ENCODE measurements at places on chromosomes 6 and 20.

DNA sequence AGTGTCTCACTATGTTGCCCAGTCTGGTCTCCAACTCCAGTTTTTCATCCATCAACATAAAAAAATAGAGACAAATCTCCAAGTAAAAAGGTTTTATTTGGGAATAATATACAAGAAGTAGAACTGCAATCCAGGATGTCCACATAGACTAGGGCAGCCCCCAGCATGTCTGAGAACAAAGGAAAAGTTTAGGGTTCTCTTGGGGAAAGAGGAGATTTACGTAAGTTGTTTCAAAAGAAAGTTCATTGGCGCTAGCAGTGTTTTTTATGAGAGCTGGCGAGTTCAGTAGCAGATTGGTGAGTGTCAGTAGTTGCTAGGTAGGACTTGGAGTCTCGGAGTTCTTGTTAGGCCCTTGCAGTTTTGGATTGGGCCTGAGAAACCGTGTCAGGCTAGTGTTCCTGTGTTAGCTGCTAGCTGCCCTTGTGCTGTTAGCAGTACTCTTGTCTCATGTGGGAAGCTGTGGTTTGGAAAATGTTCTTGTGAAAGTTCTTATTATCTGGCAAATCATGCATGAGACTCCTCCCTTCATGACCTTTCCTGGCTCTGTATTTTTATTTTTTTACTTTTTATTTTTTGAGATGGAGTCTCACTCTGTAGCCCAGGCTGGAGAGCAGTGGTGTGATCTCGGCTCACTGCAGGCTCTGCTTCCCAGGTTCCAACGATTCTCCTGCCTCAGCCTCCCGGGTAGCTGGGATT is 24.7 kb downstream of the TTLL9 start:
- no peak for DNase-seq

DNA sequence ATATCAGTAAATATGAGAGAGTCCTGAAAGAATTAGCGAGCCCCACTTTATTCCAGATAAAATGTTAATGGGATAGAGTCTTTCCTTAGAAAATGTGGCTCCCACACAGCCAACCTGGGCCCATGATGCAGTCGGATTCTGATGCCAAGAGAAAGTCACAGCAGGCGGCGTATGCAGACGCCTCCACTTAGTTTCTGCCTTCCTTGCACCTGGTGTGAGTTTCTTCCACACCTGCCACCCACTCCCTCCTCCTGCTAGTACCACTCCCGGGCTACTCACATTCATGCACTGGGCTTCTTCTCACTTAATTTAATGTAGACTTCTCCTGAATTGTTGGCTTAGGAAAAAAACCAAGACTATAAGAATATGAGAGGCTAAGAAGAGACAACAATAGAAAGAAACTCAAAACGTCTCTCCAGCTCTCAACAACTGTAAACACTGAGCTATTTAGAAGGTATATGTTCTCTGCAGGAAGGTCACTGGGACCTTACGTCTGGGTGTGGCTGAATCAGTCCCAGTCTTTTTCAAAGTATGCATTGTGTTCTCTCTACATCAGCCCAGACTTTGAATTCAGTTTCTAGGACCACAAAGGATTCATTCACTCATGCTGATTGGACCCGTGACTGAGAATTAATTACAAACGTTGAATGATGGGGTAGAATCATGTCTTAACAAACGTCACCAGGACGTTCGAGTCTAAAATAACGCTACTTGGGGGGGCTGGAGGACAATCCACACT is 70.4 kb downstream of the GCNT2 start:
- no peak for DNase-seq

GRCh38 chr6:48714250-48714649 is 603.3 kb upstream of the PTCHD4 start:
- DNase-seq = no peak

DNA sequence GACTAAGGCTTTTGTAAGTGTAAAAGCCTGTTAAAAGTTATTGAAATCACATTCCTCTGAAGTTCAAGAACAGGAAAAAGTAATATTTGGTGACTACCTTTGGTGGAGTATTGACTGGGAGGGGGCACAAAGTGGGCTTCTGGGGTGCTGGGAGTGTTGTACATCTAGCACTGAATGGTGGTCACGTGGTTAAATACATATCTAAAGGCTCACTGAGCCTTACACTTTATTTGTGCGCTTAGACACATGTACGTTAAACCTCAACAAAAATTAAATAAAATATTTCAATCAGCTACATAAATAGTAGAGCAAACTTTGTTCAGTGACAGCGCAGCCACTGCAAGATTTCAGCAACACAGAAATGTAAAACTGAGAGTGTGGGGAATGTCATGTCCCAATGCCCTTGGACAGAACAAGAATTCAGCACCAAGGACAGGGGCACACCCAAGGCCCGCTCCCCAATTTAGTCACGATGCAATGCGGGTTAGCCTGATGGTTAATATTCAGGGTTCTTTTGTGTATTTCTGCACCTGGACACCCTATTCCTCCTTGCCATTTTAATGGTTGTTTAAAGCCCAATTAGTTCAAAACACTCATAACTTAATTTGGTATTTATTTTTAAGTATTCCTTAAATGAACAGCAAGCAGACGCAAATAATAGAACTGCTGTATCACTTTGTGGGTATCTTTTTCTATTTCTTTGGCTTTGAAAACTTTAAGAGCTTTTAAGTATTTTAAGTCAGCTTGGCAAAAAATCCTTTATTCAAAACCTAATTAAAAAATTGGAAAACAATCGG is 37.4 kb downstream of the ANGPT4 start:
- no peak for DNase-seq

DNA sequence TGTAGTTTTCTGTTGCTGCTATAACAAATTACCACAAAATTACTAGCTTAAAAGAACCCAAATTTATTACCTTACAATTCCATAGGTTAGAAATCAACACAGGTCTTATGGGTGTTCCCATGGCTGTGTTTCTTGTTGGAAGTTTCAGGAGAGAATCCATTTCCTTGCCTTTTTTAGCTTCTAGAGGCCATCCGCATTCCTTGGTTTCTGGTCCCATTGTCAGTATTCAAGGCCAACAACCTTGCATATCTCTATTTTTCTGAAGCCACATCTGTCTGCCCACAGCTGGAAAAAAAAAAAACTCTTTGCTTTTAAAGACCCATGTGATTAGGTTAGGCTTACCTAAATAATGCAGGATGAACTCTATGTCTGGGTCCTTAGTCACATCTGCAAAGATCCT is 129.7 kb upstream of the SAMD5 start:
- DNase-seq = no peak

Data from stimulated activated CD8-positive, alpha-beta memory T cell treated with anti-CD3 and anti-CD28 coated beads, Interleukin-2, amount 100 ng/mL, for 48 hours (primary cell).